ENCODE measurements at places on chromosomes 2 and 18.

DNA sequence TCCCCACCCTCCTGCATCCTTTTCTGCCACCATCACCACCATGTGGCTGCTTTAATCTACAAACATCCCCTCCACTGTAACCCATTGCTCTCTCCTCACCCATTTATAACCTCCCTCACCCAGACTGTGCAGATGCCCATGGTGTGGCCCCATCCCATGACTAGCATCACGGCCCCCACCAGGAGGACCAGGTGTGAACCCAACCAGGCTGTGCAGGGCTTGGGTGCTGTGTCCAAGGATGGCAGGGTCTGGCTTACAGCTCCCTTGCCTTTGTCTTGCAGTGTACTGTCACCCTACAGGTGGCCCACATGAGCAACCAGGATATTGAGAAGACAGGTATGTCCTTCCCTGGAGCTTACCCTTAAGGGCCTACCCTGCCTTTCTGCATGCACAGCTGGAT, 6.8 kb downstream of the FER1L5 start:
- no peak for DNase-seq

GRCh38 chr2:61288070-61288841, 126.3 kb downstream of the C2orf74 start:
- no peak for DNase-seq

GRCh38 chr2:117760916-117761315, 53.6 kb upstream of the DDX18 start:
- no peak for DNase-seq

DNA sequence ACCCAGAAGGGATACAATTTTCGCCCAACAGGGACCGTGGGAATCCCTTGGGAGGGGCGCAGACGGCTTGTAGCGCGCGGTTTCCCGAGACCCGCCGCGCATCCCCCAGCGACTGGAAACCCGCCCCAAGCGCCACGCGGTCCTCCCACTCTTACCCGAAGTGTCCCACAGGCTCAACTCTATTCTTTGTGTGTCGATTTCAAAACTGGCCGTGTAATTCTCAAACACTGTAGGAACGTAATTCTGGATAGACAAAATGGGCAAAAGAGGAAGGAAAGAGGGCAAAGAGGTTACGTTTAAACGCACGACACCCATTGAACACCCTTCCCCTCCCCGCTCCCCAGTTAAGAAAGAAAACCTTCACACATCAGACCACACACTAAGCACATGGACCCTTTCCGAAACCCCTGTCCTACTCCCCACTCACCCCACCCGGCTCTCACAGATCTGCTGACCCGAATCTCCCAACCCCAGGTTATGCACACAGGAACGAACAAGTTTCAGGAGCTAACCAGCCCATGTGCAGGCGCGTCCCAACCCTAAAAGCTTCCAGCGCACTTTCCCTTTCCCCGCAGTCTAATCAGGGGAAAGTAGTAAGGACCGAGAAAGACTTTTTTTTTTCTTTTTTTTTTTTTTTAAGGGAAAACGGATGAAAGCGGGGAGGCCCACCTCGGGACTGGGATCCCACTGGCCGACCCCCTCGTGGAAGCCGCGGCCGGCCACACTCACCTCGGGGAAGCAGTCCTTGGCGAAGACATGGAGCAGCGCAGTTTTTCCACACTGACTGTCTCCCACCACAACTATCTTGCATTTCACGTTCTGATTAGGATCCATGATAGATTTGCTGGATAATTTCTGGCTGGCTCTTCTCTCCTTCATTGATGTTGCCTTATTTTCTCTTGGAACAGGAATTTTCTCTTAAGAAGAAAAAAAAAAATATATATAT, 655 bp downstream of the RND3 start:
- peak; percentile 27 for DNase-seq

GRCh38 chr18:72542984-72543356, 1.2 kb downstream of the CBLN2 start:
- no peak for DNase-seq

- no peak for DNase-seq
Measured at GRCh38 chr2:173217116-173217840, 137.4 kb upstream of the CDCA7 start.

- DNase-seq = no peak
Measured at GRCh38 chr2:17772532-17772931, 18.6 kb downstream of the GEN1 start.

GRCh38 chr2:170651624-170652325, 63.4 kb upstream of the SP5 start:
- DNase-seq = no peak

GRCh38 chr2:187710791-187711521, 156.7 kb upstream of the TFPI start:
- no peak for DNase-seq

GRCh38 chr2:2253172-2254016, 77.7 kb downstream of the MYT1L start:
- DNase-seq = no peak

DNA sequence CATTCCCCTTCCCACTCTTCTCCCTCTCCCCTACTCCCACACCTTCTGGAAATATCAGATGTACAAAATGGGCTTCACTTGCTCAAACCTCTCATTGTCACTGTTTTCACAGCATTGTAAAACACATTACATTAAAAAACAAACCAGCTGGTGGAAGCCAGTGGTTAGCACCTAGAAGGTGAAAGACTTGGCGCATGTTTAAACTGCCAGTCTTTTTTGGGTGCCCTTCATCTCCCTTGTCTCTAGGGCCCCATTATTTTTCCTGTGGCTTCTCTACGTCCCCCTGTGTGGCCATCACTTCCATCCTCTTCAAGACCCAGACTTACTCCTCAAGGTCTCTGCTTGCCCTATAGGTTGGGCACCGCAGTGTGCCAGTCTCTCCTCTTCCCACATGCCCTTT, 34.9 kb downstream of the MGAT5 start:
- DNase-seq = no peak

DNA sequence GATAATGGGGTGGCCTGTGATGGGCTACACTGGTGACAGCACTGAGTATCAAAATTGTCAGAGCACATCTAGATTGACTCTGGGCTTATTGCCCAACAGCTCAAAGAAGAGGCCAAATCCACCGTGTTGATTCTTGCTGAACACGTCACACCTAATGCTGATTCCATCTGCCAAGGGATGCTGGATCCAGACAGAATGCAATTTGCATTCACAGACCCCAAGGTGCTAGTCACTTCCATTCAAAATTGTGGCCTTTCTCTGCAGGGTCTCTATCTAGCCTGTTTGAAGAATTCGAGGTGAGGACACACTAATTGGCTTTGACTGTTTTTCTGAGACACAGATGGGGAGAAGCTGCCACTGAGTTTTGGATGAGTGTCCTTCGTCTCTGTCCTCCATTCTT, 13.5 kb upstream of the GPR39 start:
- no peak for DNase-seq

DNA sequence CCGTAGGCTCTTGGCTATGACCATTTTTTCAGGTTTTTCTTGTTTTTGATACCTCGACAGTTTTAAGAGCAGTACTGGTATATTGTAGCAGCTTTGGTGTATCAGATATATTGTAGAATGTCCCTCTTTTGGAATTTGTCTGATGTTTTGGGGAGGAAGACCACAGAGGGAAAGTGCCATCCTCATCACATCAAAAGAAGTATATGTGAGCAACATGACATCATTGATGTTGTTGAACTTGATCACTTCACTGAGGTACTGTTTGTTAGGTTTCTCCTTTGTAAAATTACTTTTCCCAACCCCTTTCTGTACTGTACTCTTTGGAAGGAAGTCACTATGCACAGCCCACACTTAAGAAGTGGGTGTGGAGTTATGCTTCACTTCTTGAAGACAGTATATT, 41.0 kb downstream of the EML4 start:
- DNase-seq = no peak

GRCh38 chr2:232388324-232388891, 9.9 kb downstream of the ALPP start:
- no peak for DNase-seq

GRCh38 chr18:13543144-13543543, 183.2 kb downstream of the FAM210A start:
- peak; percentile 7 for DNase-seq

GRCh38 chr2:239927424-239927981, 97.6 kb downstream of the NDUFA10 start:
- DNase-seq = peak; percentile 5

DNA sequence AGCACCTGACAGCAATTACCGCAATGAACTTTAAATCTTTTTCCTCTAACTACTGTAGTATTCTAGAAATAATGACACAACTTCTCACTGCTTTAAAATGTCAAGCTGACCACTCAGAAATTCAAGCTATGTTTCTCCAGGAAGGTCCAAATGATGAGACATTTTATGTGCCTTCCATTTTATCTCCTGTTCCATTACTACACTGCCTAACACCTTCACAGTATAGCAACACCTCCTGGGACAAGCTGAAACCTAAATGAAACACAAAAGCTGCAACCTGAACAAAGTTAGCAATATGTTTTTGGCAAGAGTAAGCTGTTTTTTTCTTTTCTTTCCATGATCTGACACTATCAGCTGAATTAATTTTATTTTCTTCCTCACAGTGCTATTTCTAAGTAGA, 81.9 kb downstream of the IKZF2 start:
- DNase-seq = no peak

DNA sequence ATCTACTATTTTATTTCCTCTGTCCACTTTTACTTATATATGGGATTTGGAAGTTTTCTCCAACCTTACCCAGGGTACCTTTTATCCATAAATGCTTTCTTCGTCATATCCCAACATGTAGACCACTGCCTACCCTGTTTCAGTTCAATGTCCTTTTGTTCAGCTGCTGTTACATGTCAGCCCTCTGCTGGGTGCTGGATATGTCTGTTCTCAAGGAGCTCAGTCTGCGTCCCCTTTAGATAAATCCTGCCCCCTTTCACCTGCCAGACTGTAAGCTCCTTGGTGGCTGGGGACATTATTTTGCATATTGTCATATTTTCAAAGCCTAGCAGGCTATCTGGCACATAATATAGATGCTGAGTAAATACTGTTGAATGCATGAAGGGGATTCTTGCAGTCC, 53.2 kb downstream of the NEMP2 start:
- no peak for DNase-seq

DNA sequence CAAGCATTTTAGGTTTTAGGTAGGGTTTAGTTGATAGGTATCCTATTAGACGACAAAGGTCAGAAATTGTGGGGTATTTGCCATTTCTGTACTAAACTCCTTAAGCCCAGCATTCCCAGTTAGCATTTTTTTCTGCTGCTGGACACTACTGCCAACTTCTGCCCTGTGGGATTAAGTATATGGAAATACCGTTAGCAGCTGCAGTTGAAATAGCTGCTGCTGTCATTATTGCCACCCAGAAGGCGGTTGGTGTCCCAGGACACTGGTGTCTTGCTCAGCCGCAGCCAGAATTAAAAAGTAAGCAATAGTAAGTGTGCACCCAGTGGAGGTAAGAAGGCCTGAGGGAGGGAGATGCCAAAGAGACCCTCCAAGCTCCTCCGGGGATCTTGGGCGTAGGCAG, 1.9 kb upstream of the UXS1 start:
- no peak for DNase-seq

DNA sequence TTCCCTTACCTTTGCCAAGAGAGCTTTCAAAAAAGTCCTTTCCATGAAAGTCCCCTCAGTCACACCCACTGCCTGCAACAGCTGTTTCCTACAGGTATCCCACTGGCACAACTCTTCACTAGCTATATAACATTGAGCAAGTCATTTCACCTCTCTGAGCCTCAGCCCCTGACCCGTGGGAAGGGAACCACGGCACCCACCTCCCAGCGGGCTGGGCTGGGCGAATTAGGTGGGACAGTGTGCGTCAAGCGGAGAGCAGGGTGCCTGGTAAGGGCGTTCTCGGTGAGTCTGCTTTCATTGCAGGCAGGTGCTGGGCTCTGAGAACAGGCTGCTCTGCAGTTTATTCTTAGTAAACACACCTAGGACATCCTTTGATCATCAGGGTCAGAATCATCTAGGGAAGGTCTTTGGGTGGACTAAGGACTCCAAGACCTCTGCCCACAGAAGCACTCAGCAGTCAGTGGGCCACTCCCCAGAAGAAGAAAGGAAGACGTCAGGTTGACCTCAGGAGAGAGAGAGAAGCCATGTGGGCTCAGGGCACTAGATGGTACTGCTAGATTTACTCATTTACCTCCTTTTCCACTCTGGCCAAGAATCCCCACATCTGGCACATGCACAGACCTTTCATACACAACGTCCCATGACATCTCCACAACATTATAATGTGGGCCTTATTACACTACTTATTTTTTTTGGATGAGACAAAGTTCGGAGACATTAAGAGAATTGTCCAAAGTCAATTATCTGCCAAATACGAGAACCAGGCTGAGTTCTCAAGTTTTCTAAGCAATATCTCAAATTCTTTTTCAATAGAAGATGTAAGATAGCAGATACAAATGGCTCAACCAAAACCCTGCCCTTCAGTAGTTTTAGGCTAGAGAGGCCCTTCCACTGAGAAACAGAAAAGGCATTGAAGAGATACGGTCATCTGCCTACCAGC, 79.9 kb downstream of the GALNT14 start:
- DNase-seq = no peak

- no peak for DNase-seq
Measured at GRCh38 chr2:34831096-34831495, 1232.0 kb upstream of the FAM98A start.

Data from mesothelial cell of epicardium (in vitro differentiated cells).